Hematopoietic multipotent progenitor cell (in vitro differentiated cells): ENCODE measurements at places on chromosomes 11 and 22.

GRCh38 chr11:31107649-31108048, 261.9 kb downstream of the DCDC1 start:
- no peak for DNase-seq

GRCh38 chr11:18046116-18046777, at the start of gene TPH1:
TPH1 (minus strand) TSS chr11:18046269; CDS start chr11:18040762, 5,507 bp downstream.
- no peak for DNase-seq

DNA sequence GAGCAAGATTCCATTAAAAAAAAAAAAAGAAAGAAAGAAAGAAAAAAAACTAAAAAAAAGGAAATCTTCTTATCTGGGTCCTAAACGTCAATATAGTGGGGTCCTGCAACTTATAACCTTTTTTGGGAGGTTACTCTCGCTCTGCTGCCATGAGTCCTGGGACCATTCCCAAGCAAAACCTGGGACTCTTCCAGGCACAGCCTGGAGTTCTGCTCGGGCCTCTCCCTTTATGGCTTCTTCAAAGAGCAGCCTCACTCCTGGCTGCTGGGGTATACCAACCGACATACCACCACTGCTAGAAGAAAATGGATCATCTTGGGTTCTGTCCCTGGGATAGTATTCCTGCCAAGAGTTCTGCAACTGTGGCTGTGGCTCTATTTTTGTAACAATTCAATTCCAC, 14.1 kb upstream of the CKAP5 start:
- DNase-seq = no peak

GRCh38 chr11:36757075-36757474, 159.0 kb upstream of the RAG2 start:
- DNase-seq = no peak

GRCh38 chr11:19394525-19395016, 153.8 kb upstream of the E2F8 start:
- DNase-seq = no peak

GRCh38 chr11:122307476-122308035, 191.5 kb upstream of the BLID start:
- DNase-seq = no peak

DNA sequence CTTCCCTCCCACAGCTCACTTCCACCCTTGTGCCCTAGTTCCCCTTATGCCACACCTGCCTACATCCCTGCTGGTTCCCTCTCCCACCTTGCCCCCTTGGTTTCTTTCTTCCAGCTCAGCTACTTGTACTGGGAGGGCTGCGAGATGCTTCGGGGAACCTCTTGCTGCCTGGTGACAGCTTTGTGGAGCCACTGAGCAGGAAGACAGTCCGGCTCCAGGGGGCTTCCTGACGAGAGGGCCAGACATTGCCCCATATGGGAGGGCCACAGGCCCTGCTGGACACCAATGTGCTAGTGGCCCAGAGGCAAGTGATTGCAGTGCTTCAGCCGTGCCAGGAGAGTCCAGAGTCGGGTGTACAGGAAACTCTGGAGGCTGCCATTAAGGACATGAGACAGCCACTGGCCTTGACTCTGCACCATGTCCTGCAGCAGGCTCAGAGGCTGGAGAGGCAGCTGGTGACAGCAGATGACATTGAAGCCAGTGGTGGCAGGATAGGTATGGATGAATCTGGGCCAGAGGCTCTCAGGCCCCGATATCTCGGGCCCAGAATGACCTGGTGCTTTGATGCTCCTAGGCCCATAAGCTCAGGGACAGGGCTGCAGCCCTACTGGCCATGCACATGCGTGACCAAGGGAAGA, 54.3 kb downstream of the BTG4 start:
- no peak for DNase-seq

DNA sequence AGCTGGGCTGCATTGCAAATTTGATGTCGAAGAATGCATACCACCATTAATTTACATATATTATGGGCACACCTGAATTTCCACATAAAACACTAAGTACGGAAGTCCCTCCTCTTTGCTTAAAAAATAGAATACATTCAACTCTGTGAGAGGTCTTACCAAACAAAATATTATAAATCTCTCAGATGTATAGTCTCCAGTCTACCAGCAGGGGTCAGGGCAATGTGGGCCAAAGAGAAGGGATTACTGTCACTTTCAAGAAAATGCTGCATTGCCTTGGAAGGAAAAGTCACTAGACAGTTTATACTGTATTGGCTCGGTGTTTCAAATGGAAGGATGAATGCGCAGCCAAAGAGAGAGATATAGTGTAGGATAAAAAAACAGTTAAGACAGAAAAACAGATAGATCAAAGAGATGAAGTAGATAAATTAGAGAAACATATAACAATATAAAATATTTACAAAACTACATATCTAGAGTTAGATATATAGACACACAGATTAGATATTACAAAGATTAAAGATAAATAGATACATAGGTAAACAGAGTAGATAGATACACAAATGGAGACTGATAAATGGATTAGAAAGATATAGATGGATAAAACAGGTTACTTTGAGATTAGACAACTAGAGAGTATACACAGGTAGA, 20.9 kb downstream of the SERGEF start:
- DNase-seq = peak; percentile 73

DNA sequence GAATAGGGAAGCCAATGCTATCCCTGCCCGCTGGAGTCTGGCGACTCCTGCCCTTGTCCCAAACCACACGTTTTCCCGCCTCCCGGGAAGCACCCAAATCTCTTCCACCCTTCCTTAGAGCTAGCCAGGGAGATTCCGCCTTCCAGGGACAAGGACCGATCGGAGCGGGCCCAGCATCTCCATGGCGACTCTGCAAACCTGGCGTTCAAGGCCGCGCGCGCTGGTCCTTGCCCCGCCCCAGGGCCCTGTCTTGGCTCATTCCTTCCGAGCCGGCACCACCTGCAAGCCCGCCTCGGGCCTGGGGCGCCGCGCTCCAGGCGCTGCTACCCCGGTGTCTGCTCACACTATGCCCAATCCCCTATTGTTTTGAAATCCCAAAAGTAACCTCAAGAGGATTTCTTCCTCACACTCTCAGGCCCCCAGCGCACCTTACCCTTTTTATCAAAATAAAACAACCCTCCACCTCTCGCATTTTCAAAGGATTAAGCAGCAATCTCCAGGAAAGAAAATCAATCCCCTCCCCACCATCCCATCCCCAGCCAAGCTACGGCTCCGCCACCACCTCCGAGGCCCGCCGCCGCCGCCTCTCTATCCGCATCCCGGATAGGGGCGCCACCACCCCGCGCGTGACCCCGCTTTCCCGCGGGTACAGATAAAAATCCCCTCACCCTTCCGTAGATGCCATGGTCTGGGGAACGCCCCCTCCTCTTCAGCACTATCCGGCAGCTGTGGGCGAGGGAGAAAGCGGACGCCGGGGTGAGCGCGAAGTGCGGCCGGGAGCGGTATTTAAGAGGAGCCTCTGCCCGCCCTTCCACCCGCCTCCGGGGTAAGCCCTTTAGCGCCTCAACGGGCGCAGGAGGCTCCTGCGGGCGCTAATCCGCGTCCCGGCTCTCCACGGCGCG, 825 bp downstream of the SLC1A2 start:
- DNase-seq = peak; percentile 33

DNA sequence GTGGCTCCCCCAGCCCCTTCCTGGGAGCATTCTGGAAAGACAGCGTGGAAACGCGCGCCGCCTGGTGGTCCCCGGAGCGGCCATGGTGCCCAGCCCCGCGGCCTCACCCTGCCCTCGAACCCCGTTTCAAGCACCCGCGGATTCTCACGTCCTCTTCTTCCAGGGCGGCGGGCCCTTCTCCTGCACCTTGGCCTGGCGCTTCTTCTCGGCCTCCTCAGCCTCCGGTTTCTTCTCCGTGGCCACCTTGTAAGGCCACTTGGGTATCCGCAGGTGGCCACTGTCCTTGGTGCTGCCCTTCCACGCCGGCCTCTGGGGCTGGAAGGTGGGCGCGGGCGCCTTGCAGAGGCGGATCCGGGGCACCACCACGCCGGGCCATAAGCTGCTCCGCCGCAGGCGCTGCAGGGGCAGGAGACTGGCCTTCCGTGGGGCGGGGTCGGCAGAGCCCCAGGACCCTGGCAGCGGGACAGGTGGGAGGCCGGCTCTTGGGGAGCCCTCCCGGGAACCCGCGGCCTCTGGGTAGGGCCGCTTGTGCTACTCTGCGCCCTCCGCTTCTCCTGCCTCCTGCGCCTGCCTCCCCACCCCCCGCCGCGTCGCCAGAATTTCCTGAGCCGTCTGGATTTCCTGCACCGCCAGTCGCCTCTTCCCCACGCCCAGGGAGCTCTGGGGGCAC, 83.4 kb downstream of the TRIM51G start:
- no peak for DNase-seq

DNA sequence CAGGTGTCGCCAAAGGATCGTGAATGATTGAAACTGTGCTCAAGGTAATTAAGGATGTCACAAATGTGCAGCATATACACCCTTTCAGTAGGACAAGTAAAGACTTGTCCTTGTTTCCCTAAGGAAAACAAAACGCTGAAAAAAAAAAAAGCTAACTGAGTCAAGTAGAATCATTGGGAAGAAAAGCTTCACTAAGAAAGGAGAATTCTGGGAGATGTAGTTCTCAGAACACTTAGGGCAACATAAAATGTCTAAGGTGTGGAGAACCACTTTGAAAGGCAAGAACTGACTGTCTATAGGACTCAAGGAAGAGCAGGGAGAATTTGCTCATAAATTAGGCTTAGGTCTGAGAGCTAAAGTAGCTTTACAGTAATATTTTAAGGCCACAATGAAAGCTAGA, 2.9 kb upstream of the OR5T1 start:
- DNase-seq = no peak

GRCh38 chr11:28228196-28228895, 120.2 kb downstream of the METTL15 start:
- no peak for DNase-seq

GRCh38 chr22:46087816-46088277, 62.5 kb upstream of the PPARA start:
- DNase-seq = no peak
